ENCODE measurements at places on chromosomes 6 and 20.

DNA sequence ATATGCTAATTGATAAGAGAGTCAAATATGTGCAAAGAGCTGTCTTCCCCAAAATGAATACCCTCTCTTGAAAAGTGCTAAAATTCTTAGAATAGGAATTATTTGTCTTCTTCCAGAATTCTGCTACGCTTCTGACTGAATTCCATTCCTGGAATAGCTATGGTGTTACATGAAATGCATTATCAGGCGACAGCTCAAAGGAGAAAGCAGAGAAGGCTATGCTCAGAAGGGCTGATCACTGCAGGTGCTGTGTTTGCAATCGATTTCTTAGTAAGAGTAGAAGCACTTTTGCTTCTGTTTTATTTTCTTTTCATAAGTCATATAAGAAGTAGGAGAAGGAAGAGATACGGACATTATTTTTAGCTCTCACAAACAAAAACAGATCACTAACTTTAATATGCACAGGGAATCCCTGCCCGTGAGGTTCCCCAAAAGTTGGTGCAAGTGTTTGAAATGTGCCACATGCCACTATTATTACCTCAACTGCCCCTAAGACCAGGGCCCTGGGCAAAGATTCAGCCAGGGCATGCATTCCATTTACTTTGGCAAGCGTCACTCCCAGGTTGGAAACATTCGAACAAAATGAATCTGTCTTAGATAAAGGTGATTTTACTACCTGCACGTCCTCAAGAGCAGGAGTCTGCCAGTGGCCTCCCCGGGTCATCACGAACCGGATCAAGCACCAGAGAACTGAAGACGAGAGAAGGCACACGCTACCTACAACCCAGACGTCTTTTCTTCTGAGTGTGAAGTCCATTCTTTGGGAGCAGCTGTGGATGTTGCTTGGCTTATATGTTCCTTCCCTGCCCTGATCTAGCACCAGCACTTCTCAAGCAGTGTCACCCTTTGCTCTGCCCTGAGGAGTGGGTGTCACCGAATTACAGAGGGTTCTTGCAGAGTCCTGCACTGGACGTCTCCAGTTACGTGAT lies 7.2 kb downstream of the MYLK4 start:
- no peak for DNase-seq

GRCh38 chr20:46430921-46431712 lies 24.7 kb upstream of the ELMO2 start:
- no peak for DNase-seq

DNA sequence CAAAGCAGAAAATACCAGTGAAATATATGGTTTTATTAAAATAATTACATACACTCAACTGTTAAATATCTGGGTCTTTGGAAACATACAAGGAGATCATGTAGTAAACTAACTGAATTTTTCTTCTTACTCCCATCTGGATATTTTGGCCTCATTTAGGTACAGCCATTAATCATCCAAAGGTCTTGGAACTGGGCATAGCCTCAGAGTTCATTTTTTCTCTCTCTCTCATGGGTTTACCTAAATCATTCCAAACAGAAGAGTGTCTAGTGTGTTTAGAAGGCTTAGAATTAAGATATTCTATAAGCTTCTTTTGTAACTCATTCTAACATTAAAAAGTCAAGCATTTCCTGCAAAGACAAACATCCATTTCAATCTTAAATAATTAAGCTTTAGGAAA lies 79.4 kb downstream of the HMGCLL1 start:
- DNase-seq: no peak

GRCh38 chr6:145842693-145843546 lies 28.3 kb upstream of the FBXO30 start:
- DNase-seq: no peak

- DNase-seq: no peak
Observed at GRCh38 chr20:39800548-39800947, 838.4 kb downstream of the DHX35 start.

DNA sequence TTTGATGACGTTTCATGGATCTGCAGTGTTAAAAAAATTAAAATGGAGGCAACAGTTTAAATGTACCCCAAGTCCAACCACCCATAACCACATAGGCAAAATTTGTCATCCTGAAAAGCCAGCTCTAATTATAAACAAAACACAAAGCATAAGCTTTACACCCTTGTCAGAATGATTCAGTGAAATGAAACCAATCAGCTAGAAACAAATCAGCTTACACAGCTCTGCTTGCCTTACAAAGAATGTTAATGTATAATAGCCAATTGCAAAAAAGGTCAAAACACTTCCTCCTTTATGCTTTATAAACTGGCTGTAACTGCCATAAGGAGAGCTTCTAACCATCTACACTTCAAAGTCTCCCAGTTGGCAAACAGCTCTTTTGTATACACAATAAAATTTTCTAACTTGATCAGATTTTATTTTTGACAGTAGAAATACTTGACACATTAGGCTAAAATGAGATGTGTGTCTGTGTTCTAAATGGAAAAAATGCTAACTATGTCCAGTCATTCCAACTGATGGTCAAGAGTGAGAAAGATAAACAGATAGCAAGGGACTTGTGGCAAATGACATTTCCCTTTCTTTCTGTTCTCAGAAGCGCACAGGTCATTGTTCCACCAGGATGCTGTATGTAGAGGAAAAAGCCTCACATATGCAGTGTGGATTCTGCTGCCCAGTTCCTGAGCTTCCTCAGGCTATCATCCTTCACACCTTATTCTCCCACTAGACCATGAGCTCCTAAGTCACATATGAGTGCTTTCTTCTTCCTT lies 344.3 kb upstream of the ID4 start:
- DNase-seq: no peak

DNA sequence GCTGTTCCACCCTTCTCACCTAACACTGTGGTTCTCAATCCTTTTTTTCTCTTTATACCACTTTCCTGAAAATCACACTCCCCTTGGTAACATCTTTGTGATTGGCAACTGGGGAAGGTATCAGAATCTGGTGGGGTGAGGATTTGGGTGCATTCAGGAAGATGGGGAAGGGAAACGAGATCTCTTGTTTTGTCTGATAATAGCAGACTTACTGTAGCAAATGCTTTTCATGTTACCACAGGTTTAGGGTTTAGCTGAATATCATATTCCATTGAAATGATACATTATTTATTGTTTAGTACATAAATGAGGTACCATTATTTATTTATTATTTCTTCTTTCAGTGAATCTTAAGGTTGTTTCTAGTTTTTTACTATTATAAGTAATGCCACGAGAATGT lies 100.8 kb downstream of the RTN4IP1 start:
- no peak for DNase-seq

DNA sequence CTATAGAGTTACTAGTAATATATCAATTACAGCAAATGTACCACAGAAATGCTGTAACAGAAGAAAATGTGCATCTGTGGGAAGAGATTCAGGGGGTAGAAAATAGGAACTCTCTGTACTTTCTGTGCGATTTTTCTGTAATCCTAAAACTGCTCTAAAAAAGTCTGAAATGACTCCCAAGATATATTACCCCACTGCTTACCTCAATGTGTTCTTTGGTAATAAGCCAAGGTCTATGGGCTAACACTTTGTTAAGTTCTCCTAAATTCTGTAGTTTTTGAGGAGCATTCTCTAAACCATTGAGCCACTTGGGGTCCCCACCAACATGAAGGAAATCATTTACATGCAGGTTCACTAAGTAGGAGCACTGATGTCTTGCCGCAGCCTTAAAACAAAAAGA lies 94.4 kb downstream of the SESN1 start:
- no peak for DNase-seq

- DNase-seq: no peak
Observed at GRCh38 chr6:140319209-140319608, 944.8 kb upstream of the CITED2 start.

- DNase-seq: no peak
Observed at GRCh38 chr6:7108196-7108963, 619 bp downstream of the RREB1 start.

GRCh38 chr6:121260651-121261102 lies 73.6 kb downstream of the TBC1D32 start:
- no peak for DNase-seq

GRCh38 chr20:50537546-50538201 lies 27.5 kb downstream of the PTPN1 start:
- DNase-seq: no peak

GRCh38 chr6:26483727-26484126 lies 16.4 kb upstream of the BTN1A1 start:
- DNase-seq: no peak

GRCh38 chr6:33428224-33428965 lies 8.5 kb downstream of the SYNGAP1 start:
- DNase-seq: no peak

DNA sequence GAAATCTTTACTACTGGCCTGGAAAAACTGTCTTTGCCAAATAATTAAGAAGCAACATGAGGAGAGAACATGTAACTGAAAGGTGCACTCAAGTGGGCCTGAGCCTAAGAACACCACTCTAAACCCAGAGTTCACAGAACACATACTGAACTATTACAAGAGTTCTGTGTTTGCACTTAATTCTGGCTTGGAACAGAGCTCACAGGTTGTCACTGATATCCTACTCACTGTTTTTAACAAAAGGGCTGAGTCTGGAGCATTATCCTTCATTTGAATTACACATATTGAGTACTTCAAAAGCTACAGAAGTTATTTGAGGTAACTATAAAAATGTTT lies 164.7 kb downstream of the OGFRL1 start:
- DNase-seq: no peak

DNA sequence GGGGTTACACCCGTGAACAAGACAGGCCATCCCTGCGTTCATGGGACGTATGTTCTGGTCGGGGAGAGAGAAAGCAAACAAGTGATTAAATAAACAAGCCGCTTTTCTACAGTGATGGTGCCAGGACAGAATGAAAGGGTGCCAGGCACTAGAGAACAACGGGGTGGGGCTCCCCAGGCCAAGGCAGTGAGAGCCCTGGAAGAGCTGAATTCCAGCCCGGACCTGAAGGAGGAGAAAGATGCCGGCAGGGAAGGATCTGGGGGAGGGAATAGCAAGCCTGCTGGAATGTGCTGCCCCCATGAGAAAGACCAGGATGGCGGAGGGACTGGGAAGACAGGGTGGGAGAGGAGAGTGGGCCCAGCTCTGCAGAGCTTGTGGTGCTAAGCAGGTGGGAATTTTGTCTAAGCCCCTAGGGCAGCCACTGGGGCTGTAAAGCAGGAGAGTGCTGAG lies 7.5 kb downstream of the SNAI1 start:
- no peak for DNase-seq

- DNase-seq: no peak
Observed at GRCh38 chr6:169933251-169933821, 181.9 kb downstream of the ERMARD start.

GRCh38 chr20:62583424-62583920 lies 58.8 kb upstream of the SLCO4A1 start:
- DNase-seq: no peak

DNA sequence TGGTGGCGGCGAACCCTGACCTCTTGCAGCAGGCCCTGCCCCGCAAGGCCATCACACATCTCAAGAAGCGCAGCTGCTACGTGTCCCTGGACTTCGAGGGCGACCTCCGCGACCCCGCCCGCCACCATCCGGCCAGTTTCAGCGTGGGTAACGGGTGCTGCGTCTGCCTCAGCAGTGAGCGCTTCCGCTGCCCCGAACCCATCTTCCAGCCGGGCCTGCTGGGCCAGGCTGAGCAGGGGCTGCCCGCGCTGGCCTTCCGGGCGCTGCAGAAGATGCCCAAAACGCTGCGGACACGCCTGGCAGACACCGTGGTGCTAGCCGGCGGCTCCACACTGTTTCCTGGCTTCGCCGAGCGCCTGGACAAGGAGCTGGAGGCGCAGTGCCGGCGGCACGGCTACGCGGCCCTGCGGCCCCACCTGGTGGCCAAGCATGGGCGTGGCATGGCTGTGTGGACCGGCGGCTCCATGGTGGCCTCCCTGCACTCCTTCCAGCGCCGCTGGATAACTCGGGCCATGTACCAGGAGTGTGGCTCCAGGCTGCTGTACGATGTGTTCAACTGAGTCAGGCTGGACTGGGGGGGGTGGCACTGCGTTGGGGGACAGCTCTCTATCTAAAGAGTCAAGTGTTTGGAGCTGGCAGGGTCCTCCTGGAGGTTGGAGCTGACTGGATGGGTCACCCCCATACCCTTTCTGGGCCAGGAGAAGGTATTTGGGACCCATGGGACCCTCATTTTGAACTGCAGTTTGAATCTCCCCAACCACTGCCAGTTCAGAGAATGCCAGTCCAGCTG lies 1.1 kb downstream of the ACTL10 start:
- DNase-seq: no peak
